ENCODE measurements at places on chromosomes 11 and 22. TPM values are rescaled to one million over a fixed set of nuclear protein-coding genes. Genes with fewer than 3 reads are reported as not detected.

The FAT3 gene
- 4.2 TPM for total RNA-seq

The SCARF2 gene
- total RNA-seq, result 36.7 TPM

The CYTH4 gene
- total RNA-seq, result 41.1 TPM

GRCh38 chr11:83401506-83402225 is 115.5 kb upstream of the CCDC90B start:
- DNase-seq, result no peak
- H3K4me3 ChIP-seq, result no peak overlapping the region
- no peaks in the 10 kb centered on the region for H3K27me3 ChIP-seq
- H3K27ac ChIP-seq, result no peak overlapping the region

- H3K27me3 ChIP-seq, result no peaks in the 10 kb centered on the region
- H3K4me3 ChIP-seq, result no peak overlapping the region
- no peaks in the 10 kb centered on the region for H3K4me1 ChIP-seq
- DNase-seq, result no peak
- no peaks in the 10 kb centered on the region for H3K36me3 ChIP-seq
These were observed 6.9 kb upstream of the CATSPER1 start for GRCh38 chr11:66032957-66033735.

GRCh38 chr11:128291007-128291406 is 296.4 kb downstream of the ETS1 start:
- H3K4me3 ChIP-seq, result no peak overlapping the region
- H3K36me3 ChIP-seq, result no peaks in the 10 kb centered on the region
- H3K27me3 ChIP-seq, result no peaks in the 10 kb centered on the region
- no peak for DNase-seq
- peaks cover 12% of the 10 kb centered on the region for H3K4me1 ChIP-seq

Data from upper lobe of left lung (tissue), 6 donors.